ENCODE measurements at places on chromosomes 1 and 21. TPM values are rescaled to one million over a fixed set of nuclear protein-coding genes. Genes with fewer than 3 reads are reported as not detected.

CELA2A gene
- total RNA-seq = not detected

- H3K27ac ChIP-seq = no peak overlapping the region
- H3K27me3 ChIP-seq = no peaks in the 10 kb centered on the region
- H3K4me1 ChIP-seq = peaks cover 60% of the 10 kb centered on the region
These were observed 61.8 kb downstream of the MACF1 start for GRCh38 chr1:39266269-39266668.

- no peaks in the 10 kb centered on the region for H3K27me3 ChIP-seq
- no peaks in the 10 kb centered on the region for H3K36me3 ChIP-seq
- DNase-seq = no peak
- no peak overlapping the region for H3K27ac ChIP-seq
- no peaks in the 10 kb centered on the region for H3K4me1 ChIP-seq
These were observed 58.6 kb upstream of the USP25 start for GRCh38 chr21:15671188-15671587.

DNA sequence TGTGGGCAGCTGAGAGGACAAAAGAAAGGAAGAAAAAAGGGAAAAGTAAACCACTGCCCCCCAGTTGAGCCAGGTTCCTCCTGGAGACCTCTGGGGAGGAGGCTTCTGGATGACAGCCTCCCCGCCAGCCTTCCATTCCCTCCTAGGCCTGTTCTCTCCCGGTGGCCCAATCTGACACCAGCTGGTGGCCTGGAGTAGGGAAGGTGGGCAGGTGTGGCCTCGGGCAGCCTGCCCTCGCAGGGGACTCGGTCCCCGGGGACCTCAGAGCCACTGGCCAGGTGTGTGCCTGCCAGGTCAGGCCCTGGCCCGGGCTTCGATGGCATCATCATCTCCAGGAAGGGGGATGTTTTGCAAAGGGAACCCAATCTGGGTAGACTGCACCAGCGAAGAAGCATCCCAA, 159.0 kb downstream of the CASZ1 start:
- H3K4me3 ChIP-seq = no peak overlapping the region
- no peaks in the 10 kb centered on the region for H3K4me1 ChIP-seq
- no peak overlapping the region for H3K27ac ChIP-seq
- DNase-seq = no peak

IL23R gene
- total RNA-seq = 1.6 TPM

MRAP gene
- total RNA-seq = not detected

- H3K36me3 ChIP-seq = no peaks in the 10 kb centered on the region
- no peaks in the 10 kb centered on the region for H3K27me3 ChIP-seq
- no peaks in the 10 kb centered on the region for H3K4me1 ChIP-seq
- DNase-seq = no peak
- no peak overlapping the region for H3K4me3 ChIP-seq
These were observed 241.8 kb upstream of the IRF2BP2 start for GRCh38 chr1:234851450-234852438.

DNA sequence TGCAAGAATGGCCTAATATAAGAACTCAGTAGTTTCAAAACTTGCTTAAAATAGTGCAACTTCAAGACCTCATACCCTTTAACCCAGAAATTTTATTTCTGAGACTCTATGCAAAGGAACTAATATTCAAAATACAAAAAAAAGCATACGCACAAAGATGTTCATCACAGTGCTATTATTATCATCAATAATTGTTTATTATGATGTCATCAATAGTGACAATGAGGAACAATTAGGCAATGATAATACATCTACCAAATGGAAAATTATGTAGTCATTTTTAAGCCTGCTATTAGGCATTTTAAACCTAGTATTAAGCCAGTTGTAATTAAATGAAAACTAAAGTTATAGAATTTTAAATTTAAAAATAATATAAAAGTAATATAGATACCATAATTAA, 3.3 kb downstream of the TTLL7 start:
- H3K27ac ChIP-seq = no peak overlapping the region
- H3K27me3 ChIP-seq = peaks cover 14% of the 10 kb centered on the region
- H3K4me1 ChIP-seq = peaks cover 6% of the 10 kb centered on the region
- H3K36me3 ChIP-seq = no peaks in the 10 kb centered on the region
- no peak for DNase-seq
- no peak overlapping the region for H3K4me3 ChIP-seq

DNA sequence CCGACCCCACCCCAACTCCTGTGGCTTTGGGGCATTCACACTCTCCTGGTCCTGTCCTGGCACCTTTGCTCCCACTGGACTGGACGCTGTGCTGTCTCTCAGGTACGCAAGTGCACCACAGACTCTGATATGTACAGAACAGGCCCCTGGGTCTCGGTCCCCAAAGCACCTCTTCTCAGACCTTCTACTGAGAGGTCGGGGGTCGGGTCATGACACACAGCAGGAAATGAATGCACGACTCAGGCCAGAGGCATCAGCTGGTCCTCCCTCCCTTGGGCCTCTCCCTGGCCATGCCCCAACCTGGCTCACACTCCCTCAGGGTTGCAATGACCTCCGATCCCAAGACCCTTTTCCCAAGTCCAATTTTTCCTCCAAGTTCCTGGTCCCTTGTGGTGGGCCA, 1.8 kb upstream of the KRTAP10-12 start:
- H3K27ac ChIP-seq = no peak overlapping the region
- peaks cover 3% of the 10 kb centered on the region for H3K27me3 ChIP-seq
- DNase-seq = no peak
- no peaks in the 10 kb centered on the region for H3K4me1 ChIP-seq
- no peaks in the 10 kb centered on the region for H3K36me3 ChIP-seq
- H3K4me3 ChIP-seq = no peak overlapping the region

NUP210L gene
- not detected for total RNA-seq

DNA sequence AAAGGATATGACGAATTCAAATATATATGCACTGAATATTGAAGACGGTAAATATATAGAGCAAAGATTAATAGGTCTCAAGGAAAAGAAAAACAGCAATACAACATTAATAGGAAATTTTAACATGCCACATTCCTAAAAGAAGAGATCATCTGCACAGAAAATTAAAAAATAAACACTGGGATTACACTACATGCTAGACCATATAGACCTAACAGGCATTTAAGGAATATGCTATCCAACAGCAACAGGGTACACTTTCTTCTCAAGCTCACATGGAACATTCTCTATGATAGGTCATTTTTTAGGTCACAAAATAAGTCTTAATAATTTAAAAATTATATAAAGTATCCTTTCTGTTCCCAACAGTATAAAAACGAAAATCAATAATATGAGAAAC, 1038.3 kb downstream of the KCNT2 start:
- DNase-seq = no peak
- H3K27me3 ChIP-seq = no peaks in the 10 kb centered on the region
- H3K27ac ChIP-seq = no peak overlapping the region
- no peak overlapping the region for H3K4me3 ChIP-seq

PAQR6 gene
- total RNA-seq = 1.9 TPM

DNA sequence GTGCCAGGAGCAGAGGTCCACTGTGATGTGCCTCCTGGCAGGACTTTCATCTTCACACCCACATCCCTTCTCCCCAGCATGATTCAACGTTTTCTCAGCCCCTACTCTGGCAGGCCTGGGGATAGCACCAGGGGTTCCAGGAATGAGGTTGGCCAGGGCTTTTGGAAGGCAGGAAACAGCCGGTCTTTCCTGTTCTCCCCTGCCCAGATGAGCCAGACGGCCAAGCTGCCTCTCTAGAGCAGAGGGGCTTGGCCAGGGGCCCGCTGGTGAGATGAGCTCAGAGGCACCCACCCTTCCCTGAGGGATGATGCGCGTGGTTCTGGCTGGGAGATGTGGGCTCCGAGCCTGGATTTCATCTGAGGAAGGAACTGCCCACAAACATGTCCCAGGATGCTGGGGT, 4.3 kb upstream of the MFAP2 start:
- peaks cover 9% of the 10 kb centered on the region for H3K27me3 ChIP-seq
- DNase-seq = no peak
- no peak overlapping the region for H3K4me3 ChIP-seq
- no peaks in the 10 kb centered on the region for H3K36me3 ChIP-seq
- H3K27ac ChIP-seq = no peak overlapping the region

DNA sequence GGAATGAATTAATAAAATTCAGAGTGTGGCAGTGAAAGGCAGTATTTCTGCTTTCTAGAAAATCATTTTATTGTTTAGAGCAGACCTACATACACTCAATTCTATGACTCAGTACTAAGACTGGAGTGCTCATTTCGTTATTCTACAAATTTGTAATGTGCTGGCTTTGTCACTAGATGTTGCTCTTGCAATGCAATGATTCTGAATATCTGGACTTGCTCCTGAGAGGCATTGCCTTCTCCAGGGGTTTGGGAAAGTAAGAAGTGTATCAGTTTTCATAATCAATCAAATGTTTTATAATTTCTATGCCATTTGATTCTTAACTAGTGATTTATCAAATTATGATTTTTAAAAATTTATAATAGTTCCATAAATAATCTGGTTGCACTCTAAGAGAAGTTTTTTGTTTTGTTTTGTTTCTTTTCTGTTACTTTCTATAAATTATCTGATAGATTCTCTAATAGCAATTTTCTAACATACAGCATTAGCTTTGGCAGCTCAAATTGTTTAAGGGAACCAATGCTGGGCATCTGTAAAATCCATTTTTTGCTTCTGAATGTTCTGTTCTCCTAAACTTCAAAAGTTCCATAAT, 280.5 kb upstream of the SGIP1 start:
- H3K27ac ChIP-seq = no peak overlapping the region
- no peaks in the 10 kb centered on the region for H3K4me1 ChIP-seq
- no peak for DNase-seq
- no peaks in the 10 kb centered on the region for H3K27me3 ChIP-seq

DNA sequence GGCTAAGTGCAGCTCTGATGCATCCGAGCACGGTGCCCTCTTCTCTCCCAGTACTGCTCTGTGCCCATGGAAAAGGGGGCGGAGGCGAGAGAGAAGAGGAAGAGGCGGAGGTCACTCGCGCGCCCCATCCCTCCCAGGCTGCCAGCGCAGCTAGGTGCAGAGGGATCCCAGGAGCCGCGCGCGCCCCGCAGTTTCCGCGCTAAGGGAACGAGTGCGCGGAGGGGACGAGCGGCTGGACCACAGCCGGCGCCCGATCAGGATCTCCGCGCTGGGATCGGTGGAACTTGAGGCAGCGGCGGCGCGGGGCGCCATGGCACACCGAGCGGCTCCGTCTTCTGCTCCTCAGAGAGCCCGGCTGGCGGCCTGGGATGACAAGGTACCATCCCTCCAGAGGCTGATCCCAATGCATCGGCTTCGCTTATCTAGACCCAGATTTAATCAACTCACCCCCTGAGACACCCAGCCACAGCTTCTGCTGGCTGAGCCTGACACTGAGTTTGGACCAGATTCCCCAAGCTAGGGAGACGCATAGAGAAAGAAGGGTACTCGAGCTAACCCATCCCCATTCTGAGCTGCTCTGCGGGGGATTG, at the start of gene PTGFR:
PTGFR (plus strand) TSS at position 114 of the 590 bp plus-strand sequence. CDS start 1,770 bp downstream, outside the sequence.
- no peaks in the 10 kb centered on the region for H3K4me1 ChIP-seq
- no peaks in the 10 kb centered on the region for H3K36me3 ChIP-seq
- H3K4me3 ChIP-seq = no peak within 1 kb of the TSS
- no peaks in the 10 kb centered on the region for H3K27me3 ChIP-seq

DNA sequence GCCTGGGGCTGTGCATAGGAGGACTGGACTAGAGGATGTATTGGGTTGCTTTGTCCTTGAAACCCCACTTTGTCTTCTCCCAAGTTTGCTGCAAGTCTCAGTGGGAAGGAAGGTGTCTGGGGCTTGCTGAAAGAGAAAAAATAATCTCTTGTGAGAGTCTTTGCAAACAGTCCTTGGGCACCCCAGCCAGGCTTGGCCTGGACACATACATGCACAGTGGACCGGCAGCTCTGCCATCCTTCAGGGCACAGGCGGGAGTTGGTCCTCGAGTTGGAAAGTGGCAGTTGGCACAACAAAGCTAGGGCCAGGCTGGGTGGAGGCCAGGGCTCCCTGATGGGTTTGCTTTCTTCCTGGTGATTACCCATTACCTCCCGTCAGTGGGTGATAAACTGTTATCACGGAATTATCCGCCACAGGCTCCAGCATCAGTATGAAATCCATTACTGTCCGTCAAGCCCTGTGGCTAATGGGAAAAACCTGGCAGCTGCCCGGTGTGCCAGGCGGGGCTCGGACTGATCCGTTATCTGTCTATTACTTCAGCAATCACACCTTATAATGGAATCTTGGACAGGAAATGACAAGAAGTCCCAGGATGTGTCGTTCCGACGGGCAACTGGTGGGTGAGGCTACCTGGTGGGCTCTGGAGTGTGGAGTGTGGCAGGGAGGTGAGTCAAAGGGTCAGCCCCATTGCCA, 265.7 kb downstream of the GRIK3 start:
- no peaks in the 10 kb centered on the region for H3K36me3 ChIP-seq
- H3K27me3 ChIP-seq = no peaks in the 10 kb centered on the region
- no peaks in the 10 kb centered on the region for H3K4me1 ChIP-seq
- H3K27ac ChIP-seq = no peak overlapping the region

DNA sequence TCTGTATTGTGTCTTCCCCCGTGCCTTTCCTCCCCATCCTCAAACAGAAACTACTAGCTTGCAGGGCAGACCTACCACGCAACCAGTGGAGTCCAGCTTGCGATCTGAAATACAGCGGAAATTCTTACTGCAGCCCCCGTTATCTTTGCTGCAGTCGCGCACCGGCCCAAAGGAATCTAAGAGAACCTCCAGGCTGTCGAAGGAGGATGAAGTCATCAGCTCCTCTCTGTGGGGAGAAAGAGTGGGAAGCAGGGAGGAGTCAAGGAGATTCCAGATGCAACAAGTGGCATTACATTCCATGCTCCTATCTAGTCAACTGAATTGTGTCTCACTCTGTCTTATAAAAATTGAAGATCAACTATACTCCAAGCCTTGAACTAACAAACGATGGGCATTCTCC, 206.9 kb downstream of the ASTN1 start:
- H3K4me3 ChIP-seq = no peak overlapping the region
- no peak for DNase-seq
- no peaks in the 10 kb centered on the region for H3K36me3 ChIP-seq

KRTAP20-3 gene
- total RNA-seq = not detected

GRCh38 chr1:155124503-155125463, 2.9 kb upstream of the EFNA1 start:
- no peak for DNase-seq
- H3K4me3 ChIP-seq = no peak overlapping the region
- H3K36me3 ChIP-seq = no peaks in the 10 kb centered on the region
- peaks cover 32% of the 10 kb centered on the region for H3K4me1 ChIP-seq

DNA sequence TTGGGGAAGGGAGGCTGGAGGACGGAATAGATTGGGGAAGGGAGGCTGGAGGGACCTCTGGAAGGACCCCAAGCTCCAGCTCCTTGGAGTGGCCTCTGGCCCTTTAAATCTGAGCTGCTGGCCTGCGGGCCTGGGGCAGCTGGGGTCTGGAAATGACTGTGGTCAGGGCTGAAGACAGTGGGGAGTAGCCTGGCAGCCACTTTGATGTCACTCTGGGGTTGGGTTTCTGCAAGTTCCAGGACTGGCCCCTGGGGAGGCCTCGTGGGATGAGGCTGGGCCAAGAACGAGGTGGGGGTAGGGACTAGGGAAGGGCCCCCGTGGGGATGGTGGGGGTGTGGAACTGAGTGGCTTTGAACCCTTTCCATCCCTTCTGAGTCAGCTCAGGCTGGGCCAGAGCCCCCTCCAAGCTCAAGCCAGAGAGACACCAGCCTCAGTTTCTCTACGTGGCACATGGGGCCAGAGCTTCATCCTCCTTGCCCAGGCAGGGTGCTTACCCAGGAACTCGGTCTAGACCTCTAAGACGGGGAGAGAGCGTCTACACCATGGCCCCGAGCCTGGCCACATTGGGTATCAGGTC, 59.7 kb downstream of the ALPL start:
- no peaks in the 10 kb centered on the region for H3K4me1 ChIP-seq
- no peaks in the 10 kb centered on the region for H3K36me3 ChIP-seq
- H3K27ac ChIP-seq = no peak overlapping the region
- no peak overlapping the region for H3K4me3 ChIP-seq
- no peaks in the 10 kb centered on the region for H3K27me3 ChIP-seq

- no peak for DNase-seq
- peak overlapping the region; percentile 94 for H3K4me3 ChIP-seq
- no peaks in the 10 kb centered on the region for H3K27me3 ChIP-seq
- no peaks in the 10 kb centered on the region for H3K36me3 ChIP-seq
- peak overlapping the region; percentile 89 for H3K27ac ChIP-seq
- peaks cover 13% of the 10 kb centered on the region for H3K4me1 ChIP-seq
These were observed 1.1 kb upstream of the RPRD2 start for GRCh38 chr1:150362721-150363425.

S100A7 gene
- total RNA-seq = not detected

ARHGAP30 gene
- 147 TPM for total RNA-seq
